ENCODE measurements at places on chromosomes 2 and 18. TPM values are rescaled to one million over a fixed set of nuclear protein-coding genes. Genes with fewer than 3 reads are reported as not detected.

- no peak overlapping the region for H3K4me3 ChIP-seq
- no peaks in the 10 kb centered on the region for H3K36me3 ChIP-seq
- DNase-seq = no peak
- no peak overlapping the region for H3K27ac ChIP-seq
These were observed 1146.6 kb downstream of the RPIA start for GRCh38 chr2:89837962-89838625.

DNA sequence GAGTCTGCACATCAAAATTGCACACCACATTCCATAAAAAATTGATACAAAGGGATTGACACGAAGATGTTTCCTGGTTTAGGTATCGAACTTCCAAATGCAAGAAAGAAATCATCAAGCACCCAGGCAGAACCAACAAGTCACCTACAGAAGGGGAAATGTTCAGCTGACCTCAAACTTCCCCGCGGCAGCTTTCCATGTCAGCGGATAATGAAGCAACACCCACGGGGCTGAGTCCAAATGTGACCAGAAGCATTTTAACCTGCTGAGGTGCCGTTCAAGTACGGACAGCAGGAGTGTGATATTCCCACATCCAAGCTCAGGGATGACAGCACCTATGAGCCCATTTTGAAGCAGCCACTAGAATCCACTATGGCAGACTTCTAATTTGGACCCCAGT lies 124.9 kb downstream of the GALNT14 start:
- H3K27me3 ChIP-seq = no peaks in the 10 kb centered on the region
- H3K4me3 ChIP-seq = no peak overlapping the region
- DNase-seq = no peak
- H3K36me3 ChIP-seq = no peaks in the 10 kb centered on the region

GRCh38 chr2:222615320-222615719 lies 40.6 kb downstream of the FARSB start:
- H3K36me3 ChIP-seq = peaks cover 18% of the 10 kb centered on the region
- no peak overlapping the region for H3K27ac ChIP-seq
- no peak for DNase-seq
- H3K4me1 ChIP-seq = no peaks in the 10 kb centered on the region
- no peak overlapping the region for H3K4me3 ChIP-seq

GRCh38 chr18:33873112-33873511 lies 295.1 kb downstream of the ASXL3 start:
- DNase-seq = no peak
- H3K4me1 ChIP-seq = no peaks in the 10 kb centered on the region
- no peaks in the 10 kb centered on the region for H3K36me3 ChIP-seq
- H3K27ac ChIP-seq = no peak overlapping the region
- no peak overlapping the region for H3K4me3 ChIP-seq
- H3K27me3 ChIP-seq = no peaks in the 10 kb centered on the region

DNA sequence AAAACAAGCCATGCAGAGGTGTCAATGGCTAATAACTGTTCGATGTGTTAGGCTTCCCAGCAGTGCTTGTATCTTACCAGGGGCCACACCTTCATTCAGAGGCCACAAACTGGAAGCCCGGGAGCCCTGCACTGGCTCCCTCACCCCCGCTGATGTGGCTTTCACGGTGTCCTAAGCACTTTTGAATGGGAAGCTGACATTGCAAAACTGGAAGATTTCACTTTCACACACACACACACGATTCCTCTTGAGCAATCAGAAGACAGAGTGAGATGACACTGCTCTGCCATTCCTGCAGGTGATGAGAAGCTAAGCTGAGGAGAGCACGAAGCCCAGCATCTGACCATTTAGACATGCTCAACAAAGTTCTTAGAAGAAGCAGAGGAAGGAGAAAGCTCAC lies 8.6 kb upstream of the ZNF407 start:
- H3K27ac ChIP-seq = no peak overlapping the region
- no peaks in the 10 kb centered on the region for H3K4me1 ChIP-seq
- no peaks in the 10 kb centered on the region for H3K27me3 ChIP-seq
- no peak for DNase-seq

GRCh38 chr18:63844254-63844653 lies 43.3 kb upstream of the SERPINB2 start:
- H3K4me1 ChIP-seq = no peaks in the 10 kb centered on the region
- no peaks in the 10 kb centered on the region for H3K27me3 ChIP-seq
- DNase-seq = no peak
- H3K4me3 ChIP-seq = no peak overlapping the region
- H3K36me3 ChIP-seq = no peaks in the 10 kb centered on the region
- no peak overlapping the region for H3K27ac ChIP-seq

DNA sequence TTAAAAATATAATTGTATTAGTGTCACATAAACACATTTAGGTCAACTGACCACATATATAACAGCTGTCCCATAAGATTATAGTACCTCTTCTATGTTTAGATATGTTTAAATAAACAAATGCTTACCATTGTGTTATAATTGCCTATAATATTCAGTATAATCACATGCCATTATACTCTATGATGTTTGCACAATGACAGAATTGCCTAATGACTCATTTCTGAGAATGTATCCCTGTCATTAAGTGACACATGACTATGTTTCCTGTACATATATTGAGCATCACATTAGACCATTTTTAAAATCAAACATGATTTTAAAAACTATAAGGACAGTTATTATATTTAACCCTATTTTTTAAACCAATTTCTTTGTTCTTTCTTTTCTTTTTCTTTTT lies 89.8 kb downstream of the HS6ST1 start:
- peaks cover 4% of the 10 kb centered on the region for H3K4me1 ChIP-seq
- H3K27ac ChIP-seq = no peak overlapping the region
- no peak for DNase-seq

- no peaks in the 10 kb centered on the region for H3K27me3 ChIP-seq
- H3K4me1 ChIP-seq = no peaks in the 10 kb centered on the region
- H3K27ac ChIP-seq = no peak overlapping the region
These were observed 677.7 kb downstream of the CNTNAP5 start for GRCh38 chr2:124702777-124703176.

GRCh38 chr2:50102383-50102782 lies 929.5 kb downstream of the NRXN1 start:
- no peaks in the 10 kb centered on the region for H3K27me3 ChIP-seq
- no peak overlapping the region for H3K4me3 ChIP-seq
- H3K27ac ChIP-seq = no peak overlapping the region
- no peak for DNase-seq

GRCh38 chr2:221517696-221518151 lies 54.4 kb downstream of the EPHA4 start:
- no peak overlapping the region for H3K4me3 ChIP-seq
- peaks cover 42% of the 10 kb centered on the region for H3K4me1 ChIP-seq
- H3K27ac ChIP-seq = no peak overlapping the region
- no peaks in the 10 kb centered on the region for H3K36me3 ChIP-seq
- DNase-seq = no peak

GRCh38 chr2:18170642-18171041 lies 292.2 kb downstream of the KCNS3 start:
- no peaks in the 10 kb centered on the region for H3K27me3 ChIP-seq
- peaks cover 6% of the 10 kb centered on the region for H3K4me1 ChIP-seq
- no peak overlapping the region for H3K4me3 ChIP-seq
- no peak for DNase-seq

DNA sequence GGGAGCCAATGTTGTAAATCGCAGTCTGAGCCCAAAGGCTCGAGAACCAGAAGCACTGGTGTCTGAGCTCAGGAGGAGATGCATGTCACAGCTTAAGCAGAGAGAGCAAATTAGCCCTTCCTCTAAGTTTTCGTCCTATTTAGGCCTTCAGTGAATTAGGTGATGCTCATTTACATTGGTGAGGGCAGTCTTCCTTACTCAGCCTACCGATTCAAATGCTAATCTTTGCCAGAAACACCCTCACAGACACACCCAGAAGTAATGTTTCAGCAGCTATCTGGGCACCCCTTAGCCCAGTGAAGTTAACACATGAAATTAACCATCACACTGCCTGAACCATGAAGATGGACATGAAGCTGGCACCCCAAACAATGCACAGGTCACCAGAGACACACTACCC lies 385.1 kb downstream of the STK39 start:
- no peak overlapping the region for H3K4me3 ChIP-seq
- no peak for DNase-seq
- H3K27me3 ChIP-seq = no peaks in the 10 kb centered on the region

GRCh38 chr2:4965556-4966320 lies 726.4 kb upstream of the SOX11 start:
- no peak overlapping the region for H3K4me3 ChIP-seq
- no peak overlapping the region for H3K27ac ChIP-seq
- no peaks in the 10 kb centered on the region for H3K36me3 ChIP-seq
- H3K4me1 ChIP-seq = no peaks in the 10 kb centered on the region
- DNase-seq = no peak

GRCh38 chr2:26582890-26583289 lies 58.3 kb downstream of the CIB4 start:
- no peak overlapping the region for H3K27ac ChIP-seq
- H3K4me3 ChIP-seq = no peak overlapping the region
- no peaks in the 10 kb centered on the region for H3K4me1 ChIP-seq
- DNase-seq = no peak
- no peaks in the 10 kb centered on the region for H3K27me3 ChIP-seq

DNA sequence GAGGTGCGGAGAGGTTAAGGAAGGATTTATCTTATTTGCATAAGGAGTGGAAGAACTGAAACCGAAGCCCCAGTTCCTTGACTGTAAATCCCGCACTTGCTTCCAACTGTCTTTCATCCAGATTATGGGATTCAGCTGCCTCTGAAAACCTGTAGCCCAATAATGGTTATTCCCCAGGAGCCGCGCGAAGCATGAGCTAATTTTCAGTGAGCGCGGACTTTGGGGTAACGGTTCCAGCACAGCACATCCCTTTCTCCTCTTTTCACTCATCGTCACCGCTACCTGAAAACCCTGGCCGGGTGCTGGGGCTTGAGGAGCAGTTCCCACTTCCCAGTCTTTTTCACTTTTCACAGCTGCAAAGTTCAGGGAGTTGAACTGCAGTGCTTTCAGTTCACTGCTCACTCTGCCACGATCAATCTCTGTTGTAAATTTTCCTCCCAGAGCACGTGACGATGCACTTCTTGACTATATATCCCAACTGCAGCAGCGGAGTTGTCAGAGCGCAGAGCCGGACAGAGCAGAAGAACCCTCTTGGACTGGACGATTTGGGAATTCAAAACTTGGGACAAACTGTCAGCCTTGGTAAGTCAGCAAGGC lies at the start of gene KCNE4:
TSS of gene KCNE4 (plus strand) at position 498 of the 597 bp plus-strand sequence. CDS start 641 bp downstream, outside the sequence.
- H3K27me3 ChIP-seq = no peaks in the 10 kb centered on the region
- no peak for DNase-seq
- peaks cover 24% of the 10 kb centered on the region for H3K4me1 ChIP-seq
- H3K4me3 ChIP-seq = peak within 1 kb of the TSS; percentile 71
- no peaks in the 10 kb centered on the region for H3K36me3 ChIP-seq
- H3K27ac ChIP-seq = peak within 1 kb of the TSS; percentile 86

GRCh38 chr2:14616342-14616741 lies 16.2 kb upstream of the LRATD1 start:
- no peaks in the 10 kb centered on the region for H3K4me1 ChIP-seq
- no peak overlapping the region for H3K27ac ChIP-seq
- H3K27me3 ChIP-seq = no peaks in the 10 kb centered on the region
- H3K36me3 ChIP-seq = no peaks in the 10 kb centered on the region

- H3K4me3 ChIP-seq = no peak overlapping the region
- no peak for DNase-seq
- H3K27me3 ChIP-seq = no peaks in the 10 kb centered on the region
- peaks cover 33% of the 10 kb centered on the region for H3K4me1 ChIP-seq
- no peaks in the 10 kb centered on the region for H3K36me3 ChIP-seq
These were observed 154.5 kb downstream of the MGAT5 start for GRCh38 chr2:134408386-134408785.

GRCh38 chr2:141610564-141611175 lies 520.1 kb downstream of the LRP1B start:
- no peak overlapping the region for H3K4me3 ChIP-seq
- no peaks in the 10 kb centered on the region for H3K4me1 ChIP-seq
- no peaks in the 10 kb centered on the region for H3K27me3 ChIP-seq
- no peaks in the 10 kb centered on the region for H3K36me3 ChIP-seq

DNA sequence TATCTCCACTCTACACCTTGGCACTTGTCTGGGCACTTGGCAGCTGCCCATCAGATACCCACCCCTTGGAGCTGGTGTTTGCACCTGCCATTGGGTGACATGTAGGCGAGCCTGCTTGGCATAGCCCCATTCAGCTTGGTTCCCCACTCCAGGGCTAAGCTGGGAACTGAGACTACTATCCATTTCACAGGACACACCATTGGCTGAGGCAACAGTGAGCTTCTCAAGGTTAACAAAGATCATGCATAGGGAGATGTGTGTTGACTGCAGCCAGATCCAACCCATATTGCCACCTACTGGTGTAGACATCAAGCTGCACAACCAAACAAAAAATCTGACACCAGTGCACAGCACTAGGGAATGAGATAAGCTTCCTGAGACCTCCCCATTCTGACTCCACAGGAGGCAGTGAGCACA lies 1389.8 kb upstream of the TMEFF2 start:
- no peak overlapping the region for H3K27ac ChIP-seq
- H3K27me3 ChIP-seq = no peaks in the 10 kb centered on the region
- DNase-seq = no peak
- no peaks in the 10 kb centered on the region for H3K36me3 ChIP-seq
- H3K4me3 ChIP-seq = no peak overlapping the region

- no peaks in the 10 kb centered on the region for H3K4me1 ChIP-seq
- no peak overlapping the region for H3K4me3 ChIP-seq
- no peak overlapping the region for H3K27ac ChIP-seq
- H3K36me3 ChIP-seq = no peaks in the 10 kb centered on the region
These were observed 102.2 kb downstream of the PIEZO2 start for GRCh38 chr18:11047156-11047555.

DNA sequence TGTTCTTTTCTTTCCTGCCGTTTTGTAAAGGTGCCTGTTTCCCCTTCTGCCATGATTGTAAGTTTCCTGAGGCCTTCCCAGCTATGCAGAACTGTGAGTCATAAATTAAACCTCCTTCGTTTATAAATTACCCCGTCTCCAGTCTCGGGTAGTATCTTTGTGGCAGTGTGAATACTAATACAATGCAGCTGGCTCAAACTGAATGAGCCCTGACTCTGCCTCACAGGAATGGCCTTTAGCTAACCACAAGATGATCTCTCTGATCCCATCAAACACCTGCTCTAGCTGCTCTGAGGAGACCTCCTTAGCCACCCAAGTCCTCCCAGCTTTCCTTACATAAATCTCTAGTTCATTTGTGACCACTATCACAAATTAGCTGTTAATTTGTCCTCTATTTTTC lies 41.5 kb upstream of the CAB39 start:
- no peak overlapping the region for H3K27ac ChIP-seq
- no peak for DNase-seq
- no peaks in the 10 kb centered on the region for H3K36me3 ChIP-seq
- H3K4me1 ChIP-seq = peaks cover 12% of the 10 kb centered on the region

The TMBIM1 gene
- 369 TPM for total RNA-seq

The UBE2E3 gene
- 53.8 TPM for total RNA-seq

The CCBE1 gene
- total RNA-seq = 1.8 TPM

The GNLY gene
- 8.5 TPM for total RNA-seq

The ZC3H6 gene
- 6.9 TPM for total RNA-seq

The GPN1 gene
- total RNA-seq = 19.0 TPM

The MLPH gene
- 7.4 TPM for total RNA-seq

The DNAJB2 gene
- total RNA-seq = 56.9 TPM

The SLC40A1 gene
- 76.5 TPM for total RNA-seq

The APLF gene
- total RNA-seq = 5.8 TPM

The ATP6V1B1 gene
- total RNA-seq = 1.4 TPM
